ENCODE measurements at places on chromosomes 5 and 9.
A peak's percentile ranks its signal among the peaks of the same experiment; 100 is the strongest.

- DNase-seq = peak; percentile 66
These were observed 24.5 kb downstream of the ERGIC1 start for GRCh38 chr5:172858511-172858989.

DNA sequence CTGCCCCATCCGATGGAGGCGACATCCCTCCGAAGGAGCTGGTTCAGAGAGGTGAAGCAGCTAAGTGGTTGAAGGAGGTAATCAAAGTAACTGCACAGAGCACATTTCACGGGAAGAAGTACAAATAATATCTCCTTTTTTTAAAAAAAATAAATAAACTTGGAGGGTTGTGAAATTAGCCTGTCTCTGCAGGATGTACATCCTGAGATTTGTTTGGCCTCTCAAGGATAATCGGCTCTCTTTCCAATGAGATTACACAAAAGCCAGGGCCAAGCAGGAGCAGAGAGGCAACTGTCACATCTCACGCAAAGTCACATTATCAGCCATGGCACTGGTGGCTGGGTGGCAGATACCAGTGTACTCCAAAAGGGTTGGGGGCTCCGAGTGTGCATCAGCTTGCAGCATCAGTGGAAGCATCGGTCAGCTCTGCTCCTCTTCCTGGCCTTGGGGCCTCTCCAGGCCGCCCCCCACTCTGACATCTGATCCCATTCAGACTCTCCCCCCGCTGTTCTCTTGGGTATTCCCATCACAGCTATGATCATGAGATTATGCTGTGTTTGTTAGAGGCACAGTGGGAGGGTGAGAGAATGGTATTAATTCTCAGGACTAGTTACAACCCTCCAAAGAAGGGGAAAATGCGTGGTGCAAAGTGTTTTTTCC is 109.9 kb downstream of the UGCG start:
- no peak for DNase-seq

DNA sequence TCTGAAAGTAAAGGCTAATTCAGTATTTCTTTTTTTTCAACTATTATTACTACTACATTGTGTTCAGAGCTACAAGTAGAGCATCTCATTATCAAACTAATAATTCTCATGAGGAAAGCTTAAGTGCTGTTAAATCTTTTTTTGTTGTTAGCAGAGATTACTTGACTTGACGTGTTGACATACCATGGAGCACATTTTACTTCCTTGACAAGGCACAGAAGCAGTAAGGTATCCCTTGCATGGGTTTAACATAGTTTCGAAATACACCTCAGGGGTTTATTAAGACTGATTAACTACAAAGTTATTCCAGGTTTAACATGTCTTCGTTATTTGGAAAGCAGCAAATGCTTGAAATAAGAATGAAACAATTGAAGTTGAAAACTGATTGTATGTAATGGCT is 7.0 kb downstream of the SPDL1 start:
- no peak for DNase-seq

GRCh38 chr9:73215249-73215648 is 63.6 kb downstream of the ANXA1 start:
- DNase-seq = no peak

DNA sequence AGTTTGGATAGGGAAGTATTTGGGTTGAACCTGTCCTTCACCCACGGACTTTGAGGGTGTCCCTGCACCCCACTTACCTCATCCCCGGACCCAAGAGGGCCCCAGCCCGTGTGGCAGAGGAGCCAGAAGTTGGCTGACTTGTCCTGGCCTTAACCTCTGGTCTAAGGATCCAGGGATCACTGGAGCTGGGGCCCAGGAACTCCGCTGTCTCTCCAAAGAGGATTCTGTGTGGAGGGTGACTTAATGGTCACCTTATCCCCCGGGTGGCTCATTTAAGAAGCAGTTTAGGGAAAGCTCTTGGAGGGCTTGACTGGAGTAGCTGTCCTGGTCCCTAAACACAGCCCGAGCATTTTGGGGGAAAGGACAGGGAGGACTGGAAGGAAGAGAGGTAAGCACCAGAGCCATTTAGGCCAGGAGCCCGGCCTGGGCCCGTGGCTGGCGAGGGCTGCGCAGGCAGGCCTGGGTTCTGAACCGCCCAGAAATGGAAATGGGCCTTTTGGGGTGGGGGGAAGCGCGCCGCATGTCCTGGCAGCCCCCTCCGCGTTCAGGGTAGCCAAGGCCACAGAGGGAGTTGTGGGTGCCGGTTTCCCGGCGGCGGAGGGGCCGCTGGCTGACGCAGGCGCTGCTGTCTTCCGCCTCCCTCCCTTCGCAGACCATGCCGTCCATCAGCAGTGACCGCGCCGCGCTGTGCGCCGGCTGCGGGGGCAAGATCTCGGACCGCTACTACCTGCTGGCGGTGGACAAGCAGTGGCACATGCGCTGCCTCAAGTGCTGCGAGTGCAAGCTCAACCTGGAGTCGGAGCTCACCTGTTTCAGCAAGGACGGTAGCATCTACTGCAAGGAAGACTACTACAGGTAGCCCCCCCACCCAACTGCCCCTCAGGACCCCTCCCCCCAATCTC is 2.0 kb downstream of the LHX2 start:
- DNase-seq = no peak

GRCh38 chr5:177472460-177473442 is 683 bp downstream of the DBN1 start:
- no peak for DNase-seq

GRCh38 chr9:112050544-112051475 is 124.3 kb downstream of the SUSD1 start:
- no peak for DNase-seq

- DNase-seq = no peak
These were observed 51.5 kb downstream of the MLLT3 start for GRCh38 chr9:20570756-20571155.

DNA sequence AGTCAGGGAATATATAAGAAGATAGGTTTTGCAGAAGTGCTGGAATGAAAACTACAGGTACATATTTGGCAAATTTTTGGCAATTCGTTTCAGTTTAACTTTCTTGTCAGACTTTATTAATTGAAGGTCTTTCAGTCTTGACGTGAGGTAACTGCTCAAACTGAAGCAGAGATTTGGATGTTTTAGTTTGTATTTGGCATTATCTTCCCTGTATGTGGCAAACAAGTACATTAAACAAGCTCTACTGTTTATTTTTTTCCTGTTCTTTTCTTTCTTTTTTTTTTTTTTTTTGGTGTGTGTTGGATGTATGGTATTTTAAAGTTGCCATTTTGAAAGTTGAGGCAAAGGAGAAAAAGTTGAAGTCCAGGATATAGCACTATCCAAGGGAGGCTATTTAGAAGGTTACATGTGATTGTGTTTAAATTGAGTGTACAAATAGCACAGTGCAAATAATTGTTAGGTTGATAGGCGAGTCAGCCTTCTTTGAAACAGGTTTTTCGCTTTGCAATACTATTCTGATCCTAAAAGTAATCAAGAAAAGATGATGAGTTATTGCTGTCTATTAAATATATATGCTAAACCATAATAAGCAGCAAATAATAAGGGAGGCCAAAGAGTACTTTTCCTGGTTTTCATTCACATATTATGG is 2.2 kb downstream of the PBX3 start:
- DNase-seq = no peak

- DNase-seq = no peak
These were observed 521.2 kb downstream of the CHSY3 start for GRCh38 chr5:130425424-130425823.

DNA sequence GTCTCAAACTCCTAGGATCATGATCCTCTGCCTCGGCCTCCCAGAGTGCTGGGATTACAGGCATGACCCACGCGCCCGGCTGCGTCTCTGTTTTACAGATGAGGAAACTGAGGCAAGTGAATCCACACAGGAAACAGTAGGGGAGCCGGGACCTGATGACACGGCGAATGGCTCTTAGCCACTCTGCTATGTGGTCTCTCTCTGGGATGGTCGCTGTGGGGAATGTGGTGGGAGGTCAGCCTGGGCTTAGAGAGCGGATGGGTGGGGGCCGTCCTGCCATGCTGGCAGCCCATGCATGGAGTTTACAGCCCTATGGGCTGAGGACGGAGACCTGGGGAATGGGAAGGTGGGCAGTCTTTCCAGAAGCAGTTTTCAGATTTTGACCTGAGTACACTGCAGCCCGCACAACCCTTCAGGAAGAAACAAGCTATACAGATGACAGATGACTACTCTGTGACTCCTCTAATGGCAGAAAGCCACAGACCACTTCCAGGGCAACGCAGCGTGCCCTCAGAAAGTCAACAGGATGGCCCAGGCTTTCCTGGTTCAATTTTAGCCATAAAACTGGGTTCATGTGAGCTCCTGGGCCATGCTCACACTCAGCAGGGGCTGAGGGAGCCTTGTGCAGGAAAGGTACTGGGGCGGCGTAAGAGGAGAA is 136.1 kb upstream of the RAPGEF1 start:
- DNase-seq = peak; percentile 65

- no peak for DNase-seq
These were observed 43.8 kb downstream of the PRRC1 start for GRCh38 chr5:127561254-127561653.

- no peak for DNase-seq
These were observed 81.3 kb downstream of the GADD45G start for GRCh38 chr9:89686126-89686525.

DNA sequence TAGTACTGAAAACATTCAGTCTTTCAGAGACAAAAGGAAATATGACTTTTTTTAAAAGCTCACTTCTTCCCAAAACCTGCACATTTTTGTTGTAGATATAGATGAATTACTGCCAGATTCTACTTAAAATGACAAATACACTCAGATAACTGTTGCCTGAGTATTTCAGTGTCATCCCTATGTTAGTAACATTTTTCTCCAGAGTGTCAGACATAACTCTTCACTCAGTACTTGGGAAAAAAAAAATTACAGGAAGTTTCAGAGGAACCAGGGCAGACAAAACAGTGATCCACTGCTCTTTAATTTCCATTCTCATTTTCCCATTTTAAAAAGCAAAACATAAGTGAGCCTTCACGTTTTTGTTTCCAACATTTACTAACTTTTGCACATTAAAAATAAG is 79.3 kb upstream of the ITGA1 start:
- DNase-seq = no peak

DNA sequence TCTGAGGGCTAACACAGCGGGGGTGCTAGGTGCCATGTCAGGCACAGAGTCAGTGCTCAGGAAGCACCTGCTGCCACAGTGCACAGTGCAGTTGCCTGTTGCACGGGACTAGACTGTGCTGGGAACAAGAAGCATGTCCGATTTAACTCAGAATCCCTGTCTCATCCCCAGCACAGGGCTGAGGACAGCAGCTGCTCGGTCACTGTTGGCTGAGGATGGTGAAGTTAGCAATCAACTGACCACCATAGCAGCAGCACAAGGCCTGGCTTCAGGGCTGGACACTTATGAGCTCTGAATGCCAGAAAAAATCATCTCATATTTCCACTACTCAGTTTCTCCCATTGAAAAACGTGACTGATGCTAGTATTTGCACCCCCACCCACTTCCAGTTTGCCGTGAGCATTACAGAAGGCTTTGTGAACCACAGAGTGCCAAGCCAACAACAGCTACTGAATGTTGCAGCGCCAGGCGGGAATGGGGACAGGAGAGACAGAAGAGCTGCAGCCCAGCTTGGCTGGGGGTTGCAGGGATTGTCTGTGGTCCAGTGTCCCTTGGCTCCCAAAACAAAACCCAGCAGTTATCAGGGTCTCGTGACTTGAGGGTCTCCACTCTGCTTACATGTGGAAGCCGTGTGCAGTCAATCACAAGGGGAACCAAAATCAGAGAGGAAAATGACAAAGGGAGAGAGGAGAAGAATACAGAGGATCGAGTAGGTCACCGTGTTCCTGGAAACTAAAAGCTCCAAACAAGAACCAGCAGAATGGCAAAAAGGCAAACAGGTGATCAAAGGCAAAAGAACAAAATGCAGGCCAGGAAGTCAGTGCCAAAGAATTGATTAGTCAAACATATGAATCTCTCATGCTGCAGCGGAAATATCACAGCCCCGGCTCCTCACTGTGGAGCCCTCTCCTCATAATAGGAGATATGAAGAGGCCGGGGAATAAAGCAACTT is 155.6 kb downstream of the CRB2 start:
- no peak for DNase-seq

DNA sequence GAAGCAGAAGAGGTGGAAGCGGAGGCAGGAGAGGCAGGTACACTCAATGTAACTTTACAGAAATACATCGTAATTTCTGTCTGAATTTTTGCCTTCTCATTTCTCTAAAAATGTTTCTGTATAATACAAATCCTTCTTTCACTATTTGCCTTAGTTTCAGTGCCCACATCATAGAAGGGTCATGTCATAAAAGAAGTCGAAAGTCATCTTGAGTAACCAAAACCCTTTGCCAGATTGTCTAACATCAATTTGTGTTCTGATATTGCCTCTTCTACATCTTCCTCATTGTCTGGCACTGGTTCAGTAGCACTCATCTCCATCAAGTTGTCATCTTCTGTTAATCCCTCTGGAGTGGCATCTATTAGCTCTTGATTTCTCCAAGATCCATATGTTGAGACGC is 6.2 kb upstream of the CYFIP2 start:
- no peak for DNase-seq

- no peak for DNase-seq
These were observed 28.5 kb upstream of the CHD1 start for GRCh38 chr5:98957307-98957706.

GRCh38 chr5:59559323-59559722 is 334.2 kb downstream of the PDE4D start:
- no peak for DNase-seq

DNA sequence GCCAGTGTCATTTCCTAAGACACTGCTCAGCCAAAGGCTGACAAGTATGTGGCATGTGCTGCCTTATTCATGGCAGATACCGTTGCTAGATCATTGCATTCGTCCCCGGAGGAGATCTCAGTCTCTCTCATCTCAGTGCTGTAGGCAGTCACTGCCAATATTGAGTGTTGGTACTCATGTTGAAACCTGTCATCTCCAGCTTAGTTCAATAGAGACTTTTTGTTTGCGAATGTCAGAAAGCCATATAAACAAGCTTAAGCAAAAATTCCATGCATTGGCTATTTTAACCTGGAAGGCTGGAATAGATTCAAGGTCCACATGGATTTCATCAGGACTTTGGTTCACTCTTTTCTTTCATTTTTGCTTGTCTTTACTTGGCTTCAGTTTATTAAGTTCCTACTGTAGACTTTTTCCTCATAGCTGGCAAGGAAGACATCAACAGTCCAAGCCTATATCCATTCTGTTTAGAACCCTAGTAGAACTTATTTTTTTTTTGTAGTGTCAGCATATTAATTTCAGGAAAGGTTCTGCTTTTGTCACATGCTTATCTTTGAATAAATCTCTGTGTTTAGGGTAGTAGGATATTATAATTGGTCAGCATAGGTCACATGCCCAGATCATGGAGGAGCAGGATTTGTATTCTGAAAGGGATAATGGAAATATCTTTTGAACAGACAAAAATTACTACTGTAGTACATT is 66.8 kb downstream of the FCHO2 start:
- DNase-seq = no peak

DNA sequence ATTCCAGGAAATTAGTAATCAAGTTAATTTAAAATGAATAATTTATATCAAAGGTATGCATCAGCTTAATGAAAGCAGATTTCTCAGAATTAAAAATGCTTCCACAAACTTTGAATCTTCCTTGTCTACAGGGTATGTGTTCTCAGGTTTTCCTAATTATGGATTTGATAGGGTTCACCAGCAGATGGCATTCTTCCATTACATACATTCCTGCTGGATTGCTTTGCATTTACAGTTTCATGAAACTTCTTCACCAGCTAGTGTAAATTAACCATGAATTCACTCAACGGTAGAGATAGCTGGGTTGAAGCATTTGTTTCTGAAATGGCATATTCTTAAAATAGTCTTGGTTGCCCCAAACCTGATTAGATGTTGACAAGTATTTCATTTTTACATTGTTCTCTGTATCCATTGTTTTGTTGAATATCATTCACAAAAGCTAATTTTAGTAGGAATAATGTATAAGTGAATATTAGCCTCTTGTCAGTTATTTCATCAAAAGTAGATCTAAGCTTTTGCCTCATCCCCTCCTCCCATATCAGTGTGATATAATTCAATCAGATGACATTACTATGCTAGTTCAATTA is 68.7 kb upstream of the WDR41 start:
- DNase-seq = peak; percentile 2

All from H54 (cell line).